ENCODE measurements at places on chromosomes 7 and 10.
A peak's percentile ranks its signal among the peaks of the same experiment; 100 is the strongest.

- DNase-seq, result no peak
These were observed 61.0 kb downstream of the TES start for GRCh38 chr7:116271161-116271913.

- no peak for DNase-seq
These were observed 1080.2 kb downstream of the KCNMA1 start for GRCh38 chr10:76557366-76557765.

- no peak for DNase-seq
These were observed 16.9 kb upstream of the PRF1 start for GRCh38 chr10:70619271-70620019.

DNA sequence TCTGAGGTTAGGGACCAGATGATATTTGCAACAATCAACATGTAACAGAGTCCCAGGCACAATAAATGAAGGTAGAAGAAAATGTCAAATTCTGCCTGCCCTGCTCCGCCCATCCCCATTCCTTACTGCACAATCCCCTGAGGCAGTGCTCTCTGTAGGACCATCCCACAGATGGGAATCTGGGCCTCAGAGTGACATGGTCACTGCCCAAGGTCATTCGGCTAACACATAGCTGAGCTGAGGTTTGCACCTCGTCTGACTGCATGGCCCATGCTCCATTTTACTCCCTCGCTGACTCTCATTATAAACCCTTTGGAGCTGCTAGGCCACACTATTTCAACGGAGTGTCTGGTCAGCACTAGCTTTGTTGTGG lies 1.2 kb downstream of the HOGA1 start:
- DNase-seq, result no peak

GRCh38 chr7:51273360-51273759 lies 43.2 kb downstream of the COBL start:
- DNase-seq, result no peak

- no peak for DNase-seq
These were observed 136.9 kb downstream of the SLIT1 start for GRCh38 chr10:97048649-97049427.

- no peak for DNase-seq
These were observed 71.5 kb upstream of the FAM13C start for GRCh38 chr10:59433720-59434428.

- DNase-seq, result peak; percentile 9
These were observed 75.3 kb downstream of the ZNF92 start for GRCh38 chr7:65448816-65449504.

DNA sequence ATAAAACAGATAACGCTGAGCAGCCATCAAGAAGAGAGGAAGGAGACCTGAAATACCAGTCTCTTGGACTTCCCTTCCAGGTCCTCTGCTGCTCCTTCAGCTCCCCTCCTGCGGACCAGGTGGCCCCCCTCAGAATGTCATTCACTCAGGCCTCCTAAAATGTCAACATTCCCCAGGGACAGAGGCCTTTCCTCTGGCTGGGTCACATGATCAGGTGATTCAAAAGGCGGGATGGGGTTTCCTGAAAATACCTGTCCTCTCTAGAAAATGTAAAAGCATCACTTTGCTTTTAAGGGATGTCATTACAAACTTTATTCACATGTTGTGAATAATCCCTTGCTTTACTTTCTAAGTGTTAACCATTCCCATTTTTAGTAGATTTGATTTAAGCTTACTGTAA lies 311.1 kb downstream of the INHBA start:
- no peak for DNase-seq

DNA sequence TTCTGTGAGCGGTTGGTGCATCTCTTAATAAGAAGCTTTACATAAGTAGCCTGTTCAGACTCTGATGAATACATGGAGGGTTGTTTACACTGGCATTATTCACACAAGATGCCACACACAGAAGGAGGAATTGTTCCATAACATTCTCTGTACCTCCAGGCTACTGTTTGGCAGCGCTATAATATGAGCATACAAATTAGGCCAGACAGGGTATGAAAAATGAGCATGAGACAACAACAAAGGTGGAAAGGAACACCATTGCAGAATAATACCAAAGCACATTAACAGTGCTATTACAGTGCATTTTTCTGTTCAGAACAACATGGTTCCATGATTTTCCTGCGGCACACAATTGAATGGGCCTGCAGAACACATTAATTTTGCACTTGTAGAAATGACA lies 417.2 kb upstream of the C7orf33 start:
- DNase-seq, result no peak

GRCh38 chr10:69223028-69223342 lies 2.9 kb downstream of the HKDC1 start:
- DNase-seq, result no peak

DNA sequence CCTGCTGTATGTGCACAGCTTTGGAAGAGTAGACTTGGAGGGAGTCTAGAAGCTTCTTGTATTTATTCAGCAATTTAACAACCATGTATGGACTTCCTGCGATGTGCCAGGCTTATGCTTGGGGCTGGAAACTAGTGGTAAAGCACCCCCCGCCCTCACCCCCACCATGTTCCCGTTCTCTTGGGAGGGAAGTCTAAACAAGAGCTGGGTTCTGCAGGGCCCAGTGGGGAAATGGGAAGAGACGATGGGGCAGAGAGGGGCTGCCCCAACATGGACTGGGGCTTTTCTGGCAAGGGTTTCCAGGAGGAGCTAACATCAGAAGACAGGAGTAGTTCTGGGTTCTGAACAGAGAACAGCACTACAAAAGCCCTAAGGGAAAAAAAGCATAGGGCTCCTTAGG lies 8.0 kb downstream of the RASSF4 start:
- no peak for DNase-seq

DNA sequence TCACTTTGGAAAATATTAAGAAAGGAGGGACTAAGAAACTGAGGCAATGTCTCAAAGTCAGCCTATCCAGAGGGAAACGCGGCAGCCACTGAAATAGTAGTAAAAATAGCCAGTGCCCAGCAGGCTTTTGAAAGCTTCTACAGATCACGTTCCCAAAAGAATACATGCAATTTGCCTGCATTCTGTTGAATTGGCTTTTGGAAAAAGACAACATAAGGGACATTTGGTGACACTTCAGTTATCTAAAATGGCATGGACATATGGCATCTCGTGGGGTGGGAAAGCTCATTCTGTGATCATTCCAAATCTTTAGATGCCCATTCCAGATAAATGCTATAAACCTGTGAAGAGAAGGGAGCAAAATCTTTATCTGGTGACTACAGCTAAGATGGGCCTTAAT lies 82.8 kb upstream of the PDE1C start:
- DNase-seq, result no peak

GRCh38 chr7:38723327-38723726 lies 92.2 kb upstream of the AMPH start:
- DNase-seq, result no peak

DNA sequence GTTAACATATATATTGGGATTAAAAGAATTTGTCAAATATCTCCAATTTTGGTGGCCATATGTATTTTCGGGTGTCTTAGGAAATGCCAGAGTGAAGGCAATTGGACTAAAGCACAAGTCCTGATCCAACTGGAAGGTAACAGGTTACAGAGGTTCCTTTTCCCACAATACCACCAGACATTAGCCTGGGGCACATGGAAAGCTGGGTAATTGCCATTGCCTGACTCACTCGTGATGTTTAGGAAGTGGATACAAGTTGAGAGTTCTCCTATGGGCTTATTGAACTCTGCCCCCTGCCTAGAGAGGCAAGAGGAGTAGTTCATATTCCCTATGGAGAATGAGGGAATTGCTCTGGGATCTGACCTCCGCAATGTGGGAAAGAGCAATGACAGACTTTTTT lies 5.7 kb downstream of the DNAH11 start:
- no peak for DNase-seq

DNA sequence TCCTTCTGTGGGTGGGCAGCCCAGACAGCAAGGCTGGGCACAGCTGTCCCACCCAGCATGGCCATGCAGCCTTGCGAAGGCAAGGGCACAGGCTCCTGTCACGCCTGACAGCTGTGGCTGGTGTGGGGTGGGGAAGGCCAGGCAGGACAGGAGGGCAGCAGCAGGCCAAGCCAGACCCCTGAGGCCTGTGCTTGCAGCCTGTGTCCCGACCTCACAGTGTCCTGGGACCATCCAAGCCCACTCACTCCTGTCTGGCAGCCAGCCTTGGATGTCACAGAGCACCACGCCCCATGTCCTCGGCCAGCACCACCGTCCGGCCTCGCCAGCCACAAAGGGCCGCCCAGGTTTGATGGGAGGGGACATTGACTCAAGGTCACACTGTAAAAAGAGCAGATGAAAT lies 85.5 kb upstream of the LRRC4 start:
- no peak for DNase-seq

- no peak for DNase-seq
These were observed 23.3 kb downstream of the MACC1 start for GRCh38 chr7:20193873-20194272.

GRCh38 chr10:17006631-17007417 lies 122.8 kb downstream of the CUBN start:
- DNase-seq, result no peak

GRCh38 chr7:53358269-53358668 lies 322.8 kb downstream of the POM121L12 start:
- no peak for DNase-seq

DNA sequence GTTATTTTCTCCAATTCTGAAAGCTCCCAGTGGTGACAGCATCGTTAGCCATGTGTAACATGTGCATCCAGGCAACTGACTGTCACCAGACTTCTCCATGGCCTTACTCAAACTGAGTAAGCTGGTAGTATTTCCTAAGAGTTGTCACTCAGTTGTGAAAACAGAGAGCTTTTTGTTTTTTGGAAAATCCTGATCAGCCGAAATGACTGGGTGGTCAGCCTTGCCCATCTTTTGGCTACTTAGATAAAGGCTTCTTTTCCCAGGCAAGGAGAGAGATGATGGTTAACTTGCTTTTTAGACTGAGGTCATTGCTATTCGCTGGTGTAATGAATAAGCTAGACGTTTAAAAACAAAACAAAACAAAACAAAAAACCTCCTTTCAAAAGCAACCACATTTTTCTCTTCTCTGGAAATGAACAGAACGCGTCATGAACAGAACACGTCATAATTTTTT lies 159.5 kb upstream of the KLF14 start:
- no peak for DNase-seq

DNA sequence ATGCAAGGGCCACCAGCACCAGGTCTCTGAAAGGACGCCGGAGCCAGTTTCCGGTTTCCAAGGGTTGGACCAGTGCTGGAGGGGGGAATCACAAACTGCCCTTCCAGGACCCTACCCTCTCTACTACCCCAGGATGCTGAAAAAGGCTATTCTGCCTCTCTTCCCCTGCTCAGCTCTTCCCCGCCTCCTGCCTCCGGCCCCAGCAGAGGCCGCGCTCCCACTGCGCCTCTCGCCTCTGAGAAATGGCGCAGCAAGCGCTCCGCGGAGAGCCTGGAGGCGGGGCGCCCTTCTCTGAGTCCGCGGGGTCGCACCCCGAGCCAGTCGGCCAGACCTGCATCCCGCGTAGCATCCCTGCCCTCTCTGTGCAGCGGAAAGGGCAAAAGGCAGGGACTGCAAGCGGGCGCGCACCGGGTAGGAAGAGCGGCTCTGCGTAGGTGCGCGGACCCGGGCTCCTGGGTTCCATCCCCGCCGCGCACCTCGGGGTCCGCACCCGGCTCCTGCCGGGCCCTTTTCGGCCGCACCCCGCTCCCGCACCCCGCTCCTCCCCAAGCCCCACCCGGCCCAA lies 476 bp upstream of the RET start:
- DNase-seq, result no peak

- no peak for DNase-seq
These were observed 521.6 kb upstream of the SORCS1 start for GRCh38 chr10:107686095-107686494.

GRCh38 chr10:49222170-49222569 lies 34.0 kb upstream of the TMEM273 start:
- DNase-seq, result no peak

DNA sequence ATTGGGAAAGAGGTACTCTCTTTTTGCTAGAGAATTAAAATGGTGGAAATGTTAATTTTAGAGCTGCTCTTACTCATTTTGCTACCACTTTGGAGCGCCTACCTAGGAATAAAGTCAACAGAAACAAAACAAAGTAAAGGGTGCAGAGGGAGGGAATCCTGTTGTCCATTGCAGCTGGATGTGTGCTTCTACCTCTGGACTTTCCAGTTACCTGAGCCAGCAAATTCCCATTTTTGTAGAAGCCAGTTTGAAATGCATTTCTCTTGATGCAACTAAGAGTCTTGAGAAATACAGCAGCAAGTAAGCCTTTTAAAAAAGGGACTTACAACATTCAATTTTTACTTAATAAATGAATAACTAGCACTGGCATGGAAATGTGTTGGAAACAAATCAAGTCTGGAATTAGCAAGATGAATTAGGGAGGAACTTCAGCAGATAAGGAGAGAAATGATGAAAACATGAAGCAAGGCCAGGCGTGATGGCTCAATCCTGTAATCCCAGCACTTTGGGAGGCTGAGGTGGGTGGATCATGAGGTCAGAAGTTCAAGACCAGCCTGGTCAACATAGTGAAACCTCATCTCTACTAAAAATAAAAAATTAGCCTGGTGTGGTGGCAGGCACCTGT lies 113.5 kb upstream of the CTTNBP2 start:
- DNase-seq, result no peak

GRCh38 chr7:57203161-57203791 lies 71.0 kb upstream of the ZNF479 start:
- no peak for DNase-seq

DNA sequence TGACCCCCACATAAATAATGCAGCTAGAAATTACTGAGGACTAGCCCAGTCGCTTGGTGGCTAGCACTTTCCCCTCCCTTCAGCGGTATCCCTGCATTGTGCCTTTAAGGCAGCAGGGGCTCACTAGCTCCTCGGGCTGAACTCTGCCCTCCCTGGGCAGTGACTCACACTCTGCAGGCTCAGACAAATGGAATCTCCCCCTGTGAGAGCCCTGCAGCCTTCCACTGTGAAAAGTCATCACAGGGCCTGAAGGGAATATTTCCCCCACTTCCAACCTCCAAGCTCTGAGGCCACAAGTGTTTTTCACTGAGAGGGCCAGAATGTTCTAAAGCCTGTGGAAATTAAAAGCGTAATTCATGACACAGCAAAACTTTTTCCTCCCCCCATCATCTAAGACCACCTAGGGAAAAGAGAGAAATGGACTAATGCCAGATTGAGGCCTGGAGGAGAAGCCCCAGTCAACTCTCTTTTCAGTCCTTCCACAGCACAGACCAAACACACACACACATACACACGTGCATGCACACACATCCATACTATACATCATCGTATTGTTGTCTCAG lies 93.6 kb upstream of the COL1A2 start:
- peak; percentile 90 for DNase-seq

GRCh38 chr10:83871187-83872081 lies 267.9 kb upstream of the GHITM start:
- DNase-seq, result peak; percentile 69

GRCh38 chr10:90047243-90047729 lies 345.9 kb downstream of the KIF20B start:
- DNase-seq, result no peak

- no peak for DNase-seq
These were observed 120.2 kb downstream of the REEP3 start for GRCh38 chr10:63641366-63641765.

DNA sequence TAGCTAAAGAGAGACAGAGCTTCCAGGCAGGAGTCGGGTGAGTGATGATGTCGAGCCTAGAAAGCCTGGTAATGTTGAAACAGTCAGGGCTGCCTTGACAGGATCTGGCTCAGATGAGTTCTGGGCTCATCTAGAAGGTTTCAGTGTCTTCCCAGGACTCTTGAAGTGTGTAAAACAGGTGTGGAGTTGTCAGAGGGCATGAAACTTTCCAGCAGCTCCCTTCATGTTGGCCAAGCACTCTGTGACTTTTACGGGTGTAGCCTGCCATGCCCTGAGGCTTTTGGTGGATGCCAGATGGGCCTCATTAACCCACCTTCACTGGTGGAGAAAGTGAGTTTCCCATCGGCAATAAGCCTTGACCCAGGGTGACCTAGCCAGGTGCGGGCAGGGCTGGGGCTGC lies 66.4 kb upstream of the PDCD4 start:
- DNase-seq, result no peak

Measured in LoVo (cell line).